ENCODE measurements at places on chromosomes 4 and X.

GRCh38 chr4:112279882-112280315 is 5.8 kb downstream of the TIFA start:
- no peak for DNase-seq

DNA sequence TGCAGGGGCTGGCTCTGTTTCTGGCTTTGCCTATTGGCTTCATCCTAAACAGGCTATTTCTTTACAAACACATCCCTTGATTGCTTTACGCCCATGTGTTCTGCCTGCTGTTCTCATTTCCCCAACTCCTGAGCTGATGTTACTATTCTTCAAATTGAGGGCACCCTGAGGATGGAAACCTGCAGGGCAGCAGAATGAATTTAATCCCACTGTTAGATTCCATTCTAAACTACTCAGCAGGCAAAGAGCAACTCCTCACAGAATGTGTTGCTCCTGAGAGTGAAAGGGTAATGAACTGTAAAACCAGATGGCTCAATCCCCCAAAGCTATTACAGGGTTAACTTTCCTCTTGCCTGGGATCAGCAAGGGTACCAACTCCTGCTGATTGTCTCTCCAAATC is 75.7 kb downstream of the ANKRD50 start:
- no peak for DNase-seq

DNA sequence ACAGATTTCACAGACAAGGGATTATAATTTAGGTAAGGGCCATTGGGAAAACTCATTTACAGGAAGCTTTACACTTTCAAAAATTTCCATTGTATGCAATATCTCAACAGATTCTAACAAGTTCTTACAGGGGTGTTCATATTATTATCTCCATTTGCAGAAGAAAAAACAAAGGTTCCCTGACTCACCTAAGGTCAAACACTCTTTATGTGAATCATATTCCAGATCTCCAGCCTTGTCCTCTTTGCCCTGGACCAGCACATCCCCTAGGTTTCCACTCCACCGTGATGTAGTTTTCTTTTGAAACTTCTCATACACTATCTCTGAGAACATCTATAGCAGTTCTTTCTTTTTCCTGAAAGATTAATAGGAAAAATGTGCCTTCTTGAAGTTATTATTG is 96.4 kb upstream of the HS3ST1 start:
- no peak for DNase-seq

DNA sequence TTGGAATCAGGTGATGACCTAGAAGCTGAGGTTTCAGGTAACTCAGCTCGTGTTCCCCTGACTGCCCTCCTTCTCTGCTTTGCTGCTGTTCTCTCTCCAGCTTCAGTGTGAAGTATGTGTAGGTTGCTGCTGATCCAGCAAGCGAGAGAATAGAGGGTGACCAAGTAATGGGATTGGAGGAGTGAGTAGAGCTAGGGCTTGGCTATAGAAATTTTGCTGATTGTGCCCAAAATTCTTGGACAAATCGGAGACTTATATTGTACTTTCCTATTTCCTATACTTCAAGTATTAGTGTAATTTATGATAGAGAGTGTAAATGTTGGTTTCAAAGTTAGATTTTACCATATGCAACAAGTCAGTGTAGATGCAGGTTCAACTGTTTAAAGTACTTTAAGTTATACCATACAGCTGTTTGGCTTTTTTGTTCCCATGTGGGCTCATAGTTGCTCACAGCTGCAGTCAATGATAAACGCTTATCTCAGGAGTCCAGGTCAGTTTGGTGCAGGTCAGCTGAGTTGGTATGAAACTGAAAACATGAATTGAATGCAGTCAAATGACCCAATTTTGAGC is 48.0 kb downstream of the RAPGEF2 start:
- DNase-seq: no peak

DNA sequence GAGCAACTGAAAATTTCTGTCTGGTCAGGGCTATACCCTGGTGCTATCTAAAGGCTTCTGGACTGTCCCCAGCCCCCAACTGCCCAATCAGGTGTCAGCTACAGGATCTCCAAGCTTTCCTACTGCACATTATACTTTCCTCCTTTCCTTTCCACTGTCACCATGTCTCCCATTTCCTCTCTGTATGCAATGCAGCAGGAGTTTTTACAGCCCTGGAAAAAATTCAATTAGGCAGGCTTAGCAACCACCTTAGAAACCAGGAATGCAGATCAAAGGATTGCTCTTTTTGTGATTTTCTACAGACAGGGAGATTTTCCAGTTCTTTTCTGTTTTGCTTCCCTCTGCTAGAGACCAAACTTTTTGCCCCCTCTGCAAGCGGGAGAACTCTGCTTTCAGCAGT is 6.0 kb upstream of the NAF1 start:
- DNase-seq: no peak

- DNase-seq: no peak
Measured at GRCh38 chrX:135287266-135287823, 21.9 kb upstream of the ETDC start.

DNA sequence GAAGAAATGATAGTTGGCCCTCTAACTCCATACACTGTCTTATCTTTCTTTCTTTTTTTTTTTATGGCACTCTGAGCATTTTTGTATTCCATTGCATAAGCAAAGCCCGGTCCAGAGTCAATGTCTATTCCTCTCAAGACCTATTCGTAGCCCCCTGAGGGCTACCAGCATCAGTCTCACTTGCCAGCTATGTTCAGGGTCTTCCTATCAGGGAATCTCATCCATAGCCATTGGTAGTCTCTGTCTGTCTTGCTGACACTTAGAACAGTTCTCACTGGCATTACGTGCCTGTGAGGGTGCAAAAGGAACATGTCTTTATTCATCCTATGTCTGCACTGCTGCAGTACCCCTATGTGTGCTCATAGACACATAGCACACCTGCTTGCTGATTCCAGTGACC is 51.0 kb downstream of the BMP2K start:
- no peak for DNase-seq

GRCh38 chrX:29851857-29852605 is 363.3 kb upstream of the MAGEB2 start:
- no peak for DNase-seq

GRCh38 chrX:100939333-100939732 is 10.6 kb upstream of the XKRX start:
- DNase-seq: no peak

DNA sequence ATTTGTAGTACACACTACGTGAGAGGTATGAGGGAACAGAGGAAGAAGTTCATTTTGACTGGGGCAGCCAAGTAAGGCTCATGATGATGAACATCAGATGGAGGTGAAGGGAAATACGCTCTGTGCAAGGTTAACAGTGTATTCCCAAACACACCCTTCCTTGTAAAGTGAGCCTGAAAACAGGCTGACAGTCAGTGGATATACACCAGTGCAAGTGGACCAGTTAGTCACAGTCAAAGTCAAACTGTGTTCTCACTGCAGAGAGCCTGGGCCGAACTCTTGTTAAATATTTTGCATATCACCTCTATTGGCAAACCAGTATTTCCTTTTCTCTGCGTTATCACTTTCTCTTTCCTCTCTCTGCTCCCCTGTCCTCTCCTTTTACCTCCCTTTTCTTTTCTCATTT is 23.4 kb upstream of the RHOH start:
- DNase-seq: no peak

DNA sequence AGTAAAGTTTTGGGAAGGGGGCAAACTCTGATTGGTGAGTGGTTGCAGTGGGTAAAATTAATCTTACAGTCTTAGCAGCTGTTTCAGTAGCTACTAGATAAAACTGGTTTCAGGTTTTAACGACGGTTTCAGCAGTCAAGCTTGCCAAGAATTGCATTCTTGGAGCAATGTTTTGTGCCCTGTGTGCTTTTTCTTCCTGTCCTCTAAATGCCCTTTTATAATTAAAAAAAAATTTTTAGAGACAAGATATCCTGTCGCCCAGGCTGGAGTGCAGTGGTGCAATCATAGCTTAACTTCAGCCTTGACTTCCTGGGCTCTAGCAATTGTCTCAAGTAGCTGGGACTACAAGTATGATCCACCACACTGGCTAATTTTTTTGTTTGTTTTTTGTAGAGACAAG is 6.3 kb upstream of the PPEF2 start:
- no peak for DNase-seq

DNA sequence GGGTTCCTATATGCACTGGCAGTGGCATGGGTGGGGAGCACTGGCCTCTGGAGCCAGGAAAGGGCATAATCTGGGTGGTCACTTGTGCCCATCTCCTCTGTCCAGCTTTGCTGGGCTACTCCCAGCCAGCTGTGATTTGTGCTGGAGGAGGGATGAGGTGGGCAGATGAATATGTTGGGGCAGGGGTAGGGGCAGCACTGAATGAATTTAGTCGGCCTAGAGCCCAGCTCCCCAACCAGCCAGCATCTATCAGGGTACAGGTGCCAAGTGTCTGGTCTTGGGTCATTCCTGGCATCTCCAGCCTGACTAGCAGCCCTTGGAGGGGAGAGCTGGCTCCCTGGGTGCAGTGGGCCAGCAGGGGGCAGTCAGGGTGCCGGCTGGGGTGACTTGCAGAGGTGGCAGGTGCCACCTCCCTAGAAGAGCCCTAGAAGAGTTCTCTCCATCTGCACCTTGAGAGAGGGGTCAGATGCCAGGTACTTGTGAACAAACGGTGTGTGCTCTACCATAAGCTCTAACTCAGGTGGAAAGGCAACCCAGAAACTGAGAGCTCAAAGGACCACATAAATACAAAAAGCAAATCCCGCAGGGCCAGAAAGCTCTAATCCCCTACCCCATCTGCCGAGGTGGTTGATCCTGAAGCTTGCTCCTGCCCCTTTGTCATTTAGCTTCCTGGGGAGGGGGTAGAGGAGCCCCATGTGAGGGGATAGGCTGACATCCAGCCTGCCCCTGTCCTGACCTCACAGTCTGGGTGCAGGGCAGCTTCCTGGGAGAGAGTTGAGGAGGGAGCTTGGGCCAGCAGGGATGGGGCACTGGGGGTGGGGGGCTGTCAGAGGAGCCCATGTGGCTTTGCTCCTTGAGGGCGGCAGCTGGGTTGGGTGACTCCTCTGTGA is 2.2 kb downstream of the SORCS2 start:
- no peak for DNase-seq

- DNase-seq: no peak
Measured at GRCh38 chr4:8393593-8394038, 46.9 kb downstream of the ACOX3 start.

- no peak for DNase-seq
Measured at GRCh38 chr4:143352720-143353119, 16.0 kb downstream of the GAB1 start.

DNA sequence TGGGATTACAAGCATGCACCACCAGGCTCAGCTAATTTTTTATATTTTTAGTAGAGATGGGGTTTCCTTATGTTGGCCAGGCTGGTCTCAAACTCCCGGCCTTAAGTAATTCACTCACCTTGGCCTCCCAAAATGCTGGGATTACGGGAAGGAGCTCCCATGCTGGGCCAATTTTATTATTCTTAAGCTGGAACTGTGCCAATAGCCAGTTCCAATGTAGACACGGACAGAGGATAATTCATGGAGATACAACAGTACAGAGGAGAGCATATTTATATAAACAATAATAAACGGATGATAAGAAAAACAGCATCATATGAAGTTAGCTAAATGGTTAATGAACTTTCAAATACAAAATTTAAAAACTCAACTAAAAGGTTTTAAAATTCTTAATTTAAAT is 87.8 kb downstream of the PPA2 start:
- no peak for DNase-seq

DNA sequence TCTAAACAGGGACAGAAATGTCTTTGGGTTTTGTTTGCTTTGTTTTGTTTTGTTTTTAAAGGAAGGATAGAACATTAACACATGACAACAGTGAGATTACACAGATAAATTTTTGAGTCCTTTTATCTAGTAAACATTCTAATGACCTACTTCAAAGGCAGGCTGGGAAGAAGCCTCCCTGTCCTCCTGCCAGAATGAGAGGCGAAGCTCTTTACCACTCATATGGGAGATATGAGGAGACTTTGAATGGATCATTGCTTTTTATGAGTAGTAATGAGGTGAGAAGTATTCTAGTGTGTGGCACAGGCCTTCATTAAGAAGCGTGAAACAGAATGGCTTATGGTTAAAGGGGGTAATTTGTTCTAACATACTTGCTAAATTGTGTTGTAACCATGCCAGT is 172.0 kb downstream of the FBXO8 start:
- no peak for DNase-seq

DNA sequence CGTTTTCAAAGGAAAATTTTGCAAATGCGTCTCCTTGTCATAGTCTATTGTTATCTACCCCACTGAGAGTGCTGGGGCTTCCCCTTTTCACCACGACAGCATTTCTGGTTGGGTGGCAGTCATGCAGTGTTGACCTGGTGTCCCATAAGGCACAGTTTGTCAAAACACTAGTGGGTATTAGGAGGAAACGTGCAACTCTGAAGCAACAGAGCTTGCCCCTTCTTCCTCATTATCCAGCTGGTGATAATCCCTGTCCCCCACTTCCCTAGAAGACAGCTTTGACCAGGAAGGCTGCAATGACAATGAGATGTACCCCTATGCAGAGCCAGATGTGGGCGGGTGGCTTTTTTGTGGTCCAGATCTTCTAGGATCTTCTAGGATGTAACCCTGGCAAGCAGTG is 1.8 kb downstream of the TBC1D1 start:
- peak; percentile 38 for DNase-seq

- no peak for DNase-seq
Measured at GRCh38 chr4:8301851-8302730, 32.5 kb downstream of the HTRA3 start.

- DNase-seq: no peak
Measured at GRCh38 chr4:121749225-121749624, 15.7 kb downstream of the SMIM43 start.

GRCh38 chr4:145218251-145218650 is 37.9 kb upstream of the OTUD4 start:
- no peak for DNase-seq

- peak; percentile 74 for DNase-seq
Measured at GRCh38 chrX:153926858-153927671, 1.0 kb upstream of the ARHGAP4 start.

- DNase-seq: no peak
Measured at GRCh38 chr4:90209922-90210321, 82.7 kb downstream of the CCSER1 start.

DNA sequence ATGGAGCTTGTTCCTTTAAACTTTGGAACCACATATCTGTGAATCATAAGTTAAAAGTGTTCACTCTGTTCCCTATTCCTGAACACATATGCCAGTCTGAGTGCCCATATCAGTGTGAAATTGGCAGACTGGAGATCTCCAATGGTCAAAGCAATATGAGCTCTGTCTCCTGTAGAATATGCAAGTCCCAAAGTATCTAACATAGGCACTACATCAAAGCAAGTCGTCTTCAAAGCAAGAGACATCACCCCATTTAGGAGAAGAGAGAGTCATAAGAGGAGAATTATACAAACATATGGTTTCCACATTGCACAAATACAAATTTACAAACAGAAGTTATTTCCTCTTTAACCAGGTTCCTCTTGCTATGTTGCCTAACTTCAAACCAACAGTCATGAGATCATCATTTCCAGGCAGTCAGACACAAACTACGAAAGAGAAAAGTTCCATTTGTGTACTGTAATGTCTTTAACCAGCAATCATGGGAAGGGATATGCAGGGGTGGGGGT is 9.9 kb upstream of the GK start:
- no peak for DNase-seq

- DNase-seq: peak; percentile 36
Measured at GRCh38 chr4:80138551-80139538, 58.5 kb upstream of the PRDM8 start.

Data from stimulated activated CD8-positive, alpha-beta memory T cell treated with anti-CD3 and anti-CD28 coated beads, Interleukin-7, amount 100 ng/mL, for 4 hours (primary cell).